ENCODE measurements at places on chromosomes 1 and 21.

- no peak for DNase-seq
Measured at GRCh38 chr21:41428311-41428710, 2.3 kb downstream of the MX1 start.

DNA sequence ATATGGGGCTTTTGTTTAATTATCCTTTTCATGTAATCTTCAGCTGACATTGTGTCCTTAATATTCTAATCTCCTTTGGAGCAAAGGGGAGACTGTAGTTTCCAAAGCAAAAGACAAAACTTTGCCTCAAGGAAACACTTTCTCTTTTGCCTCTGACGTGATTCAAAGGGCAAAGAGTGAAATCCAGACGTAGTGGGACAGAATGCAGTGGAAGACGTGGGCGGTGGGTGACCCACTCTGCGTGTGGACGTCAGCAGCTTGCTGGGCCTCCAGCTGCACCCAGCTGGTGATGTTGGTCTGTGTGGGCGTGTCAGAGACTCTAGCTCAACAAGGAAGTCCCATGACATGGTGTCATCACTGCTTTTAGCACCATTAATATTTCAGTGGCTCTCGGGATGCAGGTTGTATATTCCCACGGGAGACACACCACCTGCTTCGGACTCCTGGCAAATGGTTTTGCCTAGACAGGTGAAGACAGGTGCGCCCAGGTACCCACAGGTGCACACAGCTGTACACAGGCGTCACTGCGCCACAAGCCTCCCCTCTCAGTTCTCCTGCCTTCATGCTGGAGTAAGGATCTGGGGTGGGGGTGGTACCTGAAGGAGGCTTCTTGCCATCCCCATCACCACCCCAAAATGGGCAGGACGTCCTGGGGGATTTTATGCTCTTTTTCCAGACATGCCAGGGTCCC, 292.1 kb upstream of the VAMP3 start:
- no peak for DNase-seq

DNA sequence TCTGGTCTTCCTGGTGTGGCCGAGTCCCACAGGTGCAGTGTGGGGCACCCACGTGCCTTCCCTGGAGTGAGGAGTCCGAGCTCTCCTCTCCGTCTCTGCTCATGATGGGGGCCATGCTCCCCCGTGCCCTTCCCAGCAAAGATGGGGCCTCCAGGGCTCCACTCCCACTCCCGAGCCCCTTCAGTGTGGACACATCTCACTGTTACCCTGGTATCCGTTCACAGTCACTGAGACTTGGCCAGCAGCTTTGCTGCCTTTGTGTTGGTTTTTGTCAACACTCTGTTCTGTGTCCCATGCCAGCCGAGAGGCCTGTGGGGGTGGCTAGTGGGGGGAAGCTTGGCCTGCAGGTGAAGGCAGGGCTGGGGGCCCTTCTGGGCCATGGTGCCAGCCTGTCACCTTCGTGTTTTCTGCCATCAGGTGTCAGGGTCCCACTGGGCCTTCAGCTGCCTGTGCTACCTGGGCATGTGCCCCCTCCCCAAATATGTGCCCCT, 46.9 kb upstream of the POFUT2 start:
- DNase-seq = no peak

DNA sequence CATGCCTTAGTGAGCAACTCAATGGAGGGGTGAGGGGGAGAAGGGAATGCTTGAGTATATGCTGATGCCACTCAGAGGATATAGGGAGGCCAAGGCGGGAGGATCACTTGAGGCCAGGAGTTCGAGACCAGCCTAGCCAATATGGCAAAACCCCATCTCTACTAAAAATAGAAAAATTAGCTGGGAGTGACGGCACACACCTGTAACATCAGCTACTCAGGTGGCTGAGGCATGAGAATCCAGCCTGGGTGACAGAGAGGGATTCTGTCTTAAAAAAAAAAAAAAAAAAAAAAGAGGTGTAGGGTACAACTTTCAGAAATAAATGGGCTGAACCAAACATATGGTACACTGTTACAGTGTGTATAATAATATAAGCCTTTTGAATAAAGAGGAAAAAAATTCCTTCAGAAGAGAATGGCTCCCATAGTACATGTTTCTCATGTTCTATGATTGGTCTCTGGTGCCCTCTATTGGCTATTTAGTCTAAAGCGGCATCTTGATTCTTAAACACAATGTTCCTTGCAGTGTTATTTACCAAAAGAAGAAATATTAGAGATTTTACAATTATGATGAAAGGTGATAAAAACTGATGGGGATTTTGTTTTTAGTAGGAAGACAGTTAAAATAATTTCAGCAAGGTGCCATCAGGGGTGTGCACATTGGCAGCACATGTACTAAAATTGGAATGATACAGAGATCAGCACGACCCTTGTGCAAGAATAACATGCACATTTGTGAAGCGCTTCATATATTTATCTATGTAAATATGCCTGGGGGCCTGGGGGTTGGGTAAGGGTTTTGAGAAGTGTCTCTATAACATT, 109.8 kb downstream of the PATJ start:
- peak; percentile 19 for DNase-seq
